ENCODE measurements at places on chromosomes 1 and 21.

DNA sequence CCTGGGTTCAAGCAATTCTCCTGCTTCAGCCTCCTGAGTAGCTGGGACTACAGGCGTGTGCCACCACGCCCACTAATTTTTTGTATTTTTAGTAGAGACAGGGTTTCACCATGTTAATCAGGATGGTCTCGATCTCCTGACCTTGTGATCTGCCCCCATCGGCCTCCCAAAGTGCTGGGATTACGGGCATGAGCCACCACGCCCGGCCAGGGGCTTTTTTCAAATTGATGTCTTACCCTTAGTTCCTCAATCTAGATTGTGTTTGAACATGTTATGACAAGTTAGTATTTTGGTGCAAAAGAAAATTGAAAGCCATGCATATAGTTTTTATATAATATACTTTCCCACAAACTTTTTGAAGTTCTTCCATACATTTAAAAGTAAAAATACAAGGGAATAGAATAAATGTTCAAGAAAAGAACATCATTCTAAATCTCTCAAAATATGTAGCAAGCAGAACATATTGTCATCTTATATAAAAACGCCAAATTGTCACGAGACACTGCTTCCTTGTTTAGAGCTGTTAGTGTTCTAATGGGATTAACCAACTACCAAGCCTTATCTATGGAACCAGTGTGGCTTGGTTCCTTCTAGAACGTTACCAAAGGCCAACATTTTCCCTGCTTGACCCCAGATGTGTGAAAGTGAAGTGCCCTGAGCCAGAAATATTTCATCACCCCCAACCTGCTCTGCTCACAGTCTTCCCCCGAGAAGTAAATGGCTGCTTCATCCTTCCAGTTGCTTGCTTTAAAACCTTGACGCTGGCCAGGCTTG, 9.5 kb upstream of the PLEKHM2 start:
- no peak for DNase-seq

DNA sequence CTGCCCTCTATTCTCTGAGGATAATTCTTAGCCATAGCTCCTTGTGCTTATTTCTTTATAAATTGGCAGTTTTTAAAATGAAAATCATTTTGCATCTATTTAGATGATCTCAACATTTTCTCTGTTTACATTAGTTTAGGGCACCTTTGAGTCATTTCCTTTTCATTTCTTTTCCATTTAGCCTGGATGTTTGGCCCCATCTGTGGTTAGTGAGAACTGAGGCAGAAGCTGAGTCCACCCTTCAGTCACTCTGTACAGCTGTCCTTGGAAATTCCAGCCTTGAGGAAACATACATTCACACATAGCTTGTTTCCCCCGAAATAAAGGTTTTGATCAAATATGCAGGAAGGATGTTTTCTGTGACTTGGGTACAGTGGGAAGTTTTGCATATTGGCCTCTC, 123.7 kb downstream of the NTNG1 start:
- DNase-seq, result no peak

- no peak for DNase-seq
These were observed 37.4 kb downstream of the CLDN17 start for GRCh38 chr21:30129246-30129645.

GRCh38 chr1:43979528-43980254, 681 bp downstream of the B4GALT2 start:
- no peak for DNase-seq

- no peak for DNase-seq
These were observed 352.5 kb downstream of the ZNF326 start for GRCh38 chr1:90347366-90347765.

DNA sequence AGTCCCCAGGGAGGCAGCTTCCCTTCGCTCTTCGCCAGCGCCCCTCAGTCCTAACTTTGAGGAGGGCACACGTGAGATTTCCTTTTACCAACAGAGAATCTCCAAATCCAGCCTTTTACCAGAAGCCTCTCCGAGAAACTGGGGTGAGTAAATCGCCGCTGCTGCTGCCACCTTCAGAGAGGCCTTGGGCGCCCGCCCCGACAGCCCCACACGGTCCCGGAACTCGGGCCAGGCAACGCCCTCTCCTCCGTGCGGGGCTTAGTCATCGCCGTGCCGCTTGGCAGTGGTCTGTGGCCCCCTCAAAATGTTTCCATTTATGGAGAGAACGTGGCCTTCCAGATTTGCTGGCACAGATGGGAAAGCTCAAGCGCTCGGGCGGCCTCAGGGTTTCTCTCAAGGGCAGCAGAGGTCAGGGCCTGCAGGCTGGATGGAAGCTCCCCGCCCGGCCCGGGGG, 41.4 kb upstream of the COL6A2 start:
- DNase-seq, result no peak

GRCh38 chr1:115654663-115655305, 13.0 kb downstream of the VANGL1 start:
- DNase-seq, result no peak

DNA sequence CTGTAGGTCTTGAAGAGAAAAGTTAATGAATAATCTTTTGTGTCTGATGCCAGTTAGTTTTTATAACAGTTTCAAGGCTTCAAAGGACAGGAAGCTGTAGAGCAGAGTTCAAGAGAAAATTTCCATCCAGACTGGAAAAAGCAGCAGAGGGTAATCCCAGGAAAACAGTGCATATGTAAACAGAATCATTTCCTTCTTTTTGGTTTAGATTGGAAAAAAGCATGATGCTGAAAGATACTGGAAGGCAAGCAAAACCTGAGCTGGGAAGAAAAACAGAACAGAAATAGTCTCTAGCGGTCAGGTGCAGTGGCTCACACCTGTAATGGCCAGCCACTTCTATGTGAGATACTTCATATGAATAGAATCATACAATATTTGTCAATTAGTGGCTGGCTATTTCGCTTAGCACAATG, 71.9 kb downstream of the ZSWIM5 start:
- DNase-seq, result no peak

- no peak for DNase-seq
These were observed 2.6 kb downstream of the ALPL start for GRCh38 chr1:21511579-21512522.

DNA sequence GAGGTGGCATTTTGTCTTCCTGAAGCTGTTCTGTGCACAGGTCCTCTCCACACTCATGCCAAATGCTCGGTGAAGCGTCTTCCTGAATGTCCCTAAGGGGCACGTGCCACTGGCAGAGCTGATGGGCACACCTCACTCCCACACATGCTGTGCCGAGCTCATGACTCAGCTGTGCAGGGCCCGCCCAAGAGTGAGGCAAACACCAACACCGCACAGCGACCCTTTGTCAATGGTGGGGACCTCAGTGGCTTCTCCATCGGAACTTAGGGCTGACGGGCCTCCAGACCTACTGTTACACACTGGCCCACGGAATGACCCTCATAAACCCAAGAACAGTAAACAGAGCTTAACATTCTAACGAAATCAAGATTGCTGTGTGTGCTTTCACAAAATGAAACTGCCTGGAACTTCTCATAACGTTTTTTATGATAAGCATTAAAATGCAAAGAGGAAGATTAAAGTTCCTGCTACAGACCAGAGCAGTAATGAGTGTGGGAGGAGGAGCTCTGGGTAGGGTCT, 89.3 kb downstream of the SIM2 start:
- DNase-seq, result no peak

DNA sequence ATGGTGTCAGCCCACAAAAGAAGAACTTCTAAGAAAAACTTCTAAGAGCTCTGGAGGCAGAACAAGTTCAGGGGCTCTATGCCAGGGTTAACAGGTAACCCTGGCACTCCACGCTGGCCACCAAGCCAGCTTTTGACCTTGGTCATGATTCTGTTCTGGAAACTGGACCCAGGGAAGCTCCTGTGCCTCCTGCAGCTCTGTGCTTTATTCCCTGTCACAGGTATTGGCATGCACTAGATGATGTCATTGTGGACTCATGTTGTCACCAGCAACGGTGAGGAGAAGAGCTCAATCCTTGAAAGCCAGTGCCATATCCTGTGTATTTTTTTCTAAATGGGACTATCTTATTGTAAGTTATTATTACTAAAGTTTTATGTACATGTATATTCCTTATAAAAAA, 56.7 kb upstream of the GCLM start:
- no peak for DNase-seq

DNA sequence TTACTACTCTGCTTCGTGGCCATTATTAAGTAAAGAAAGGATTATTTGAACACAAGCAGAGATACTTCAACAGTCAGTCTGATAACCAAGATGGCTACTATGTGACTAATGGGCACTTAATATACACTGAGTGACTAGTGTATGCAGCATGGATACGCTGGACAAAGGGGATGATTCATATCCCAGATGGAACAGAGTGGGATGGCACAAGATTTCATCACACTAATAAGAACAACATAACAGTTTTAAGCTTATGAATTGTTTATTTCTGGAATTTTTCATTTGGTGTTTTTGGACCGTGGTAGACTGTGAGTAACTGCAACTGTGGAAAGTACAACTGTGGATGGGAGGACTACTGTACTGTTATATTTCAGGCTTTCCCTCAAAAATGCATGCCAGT, 9.4 kb downstream of the ZCCHC17 start:
- DNase-seq, result no peak

DNA sequence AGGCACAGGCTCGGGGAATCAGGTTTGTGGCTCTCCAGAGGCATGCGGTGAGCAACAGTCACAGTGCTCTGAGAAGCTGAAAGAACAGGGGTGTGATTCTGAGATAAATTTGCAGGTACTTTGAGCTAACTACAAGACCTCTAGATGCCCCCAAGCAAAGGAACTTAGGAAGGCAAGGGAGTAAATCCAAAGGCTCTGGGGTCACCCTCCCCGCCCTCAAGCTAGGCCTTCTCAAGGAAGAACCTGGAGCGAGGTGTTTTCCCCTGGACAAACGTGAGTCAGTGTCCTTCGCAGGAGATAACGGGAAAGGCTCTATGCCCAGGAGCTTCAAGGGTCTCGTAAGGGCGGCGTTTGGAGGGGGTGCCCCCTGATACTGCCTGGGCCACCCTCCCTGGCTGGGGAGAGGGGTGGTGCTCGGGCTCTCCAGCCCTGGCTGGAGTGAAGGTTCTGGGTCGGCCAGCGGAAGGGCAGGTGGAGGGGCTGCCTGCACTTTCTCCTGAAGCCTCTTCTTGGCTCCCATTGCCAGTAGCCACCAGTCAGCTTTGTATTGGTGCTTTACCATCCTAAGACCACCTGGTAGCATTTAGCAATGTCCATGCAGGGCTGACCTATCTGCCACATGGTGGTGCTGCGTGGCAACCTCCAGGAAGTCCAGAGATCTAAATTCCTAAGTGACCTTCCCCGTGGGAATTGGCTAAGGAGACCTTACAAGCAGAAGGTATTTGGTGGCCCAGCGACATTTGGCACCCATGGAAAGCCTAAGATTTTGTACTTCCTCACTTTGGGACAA, 44.0 kb downstream of the GPR161 start:
- DNase-seq, result no peak

- no peak for DNase-seq
These were observed 195.4 kb downstream of the GRIK3 start for GRCh38 chr1:36838888-36839287.

- DNase-seq, result no peak
These were observed 93.2 kb upstream of the HNRNPU start for GRCh38 chr1:244957525-244957924.

GRCh38 chr1:43098200-43098599, 73.9 kb downstream of the EBNA1BP2 start:
- DNase-seq, result no peak

DNA sequence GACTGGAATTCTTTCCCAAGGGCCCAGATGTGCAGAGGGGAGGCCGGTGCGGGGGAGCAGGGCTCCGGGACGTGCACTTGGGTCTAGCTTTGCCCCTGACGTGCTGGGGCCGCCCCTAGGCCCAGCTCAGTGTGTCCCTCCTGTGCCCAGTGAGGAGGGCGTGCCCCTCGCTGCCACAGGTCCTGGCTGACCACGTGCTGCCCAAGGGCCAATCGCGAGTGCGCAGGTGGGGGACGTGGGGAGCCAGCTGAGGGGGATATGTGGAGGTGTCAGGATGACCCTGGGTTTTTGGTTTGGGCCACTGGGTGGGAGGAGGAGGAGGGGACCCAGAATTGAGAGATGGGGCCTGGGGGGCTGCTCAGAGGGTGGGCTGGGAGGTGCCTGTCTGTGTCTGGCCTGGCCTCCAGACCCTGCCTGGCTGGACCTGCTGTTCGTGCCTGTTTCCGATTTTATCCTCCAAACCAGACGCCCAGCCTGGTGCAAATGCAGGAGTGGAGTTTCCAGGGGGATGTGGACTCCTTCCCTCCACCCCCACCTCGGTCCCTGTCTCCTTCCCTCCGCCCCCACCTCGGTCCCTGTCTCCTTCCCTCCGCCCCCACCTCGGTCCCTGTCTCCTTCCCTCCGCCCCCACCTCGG, 6.1 kb upstream of the RNF223 start:
- no peak for DNase-seq

Data from activated T-helper 1 cell treated with anti-CD3 and anti-CD28 coated beads, Interleukin-12 subunit alpha, Interleukin-12 subunit beta, Interleukin-2, Interleukin-4 antibody, amounts not matched to agents 30 ng/mL and 10 ng/mL and 1 ng/mL, durations not matched to agents 14 hours and 24 hours and 36 hours (primary cell).